ENCODE measurements at places on chromosomes 7 and 10. TPM values are rescaled to one million over a fixed set of nuclear protein-coding genes. Genes with fewer than 3 reads are reported as not detected.

The ZNF365 gene
- 1.6 TPM for total RNA-seq

The WIPF3 gene
- total RNA-seq, result 0.33 TPM

The AGAP4 gene
- 6.0 TPM for total RNA-seq

DNA sequence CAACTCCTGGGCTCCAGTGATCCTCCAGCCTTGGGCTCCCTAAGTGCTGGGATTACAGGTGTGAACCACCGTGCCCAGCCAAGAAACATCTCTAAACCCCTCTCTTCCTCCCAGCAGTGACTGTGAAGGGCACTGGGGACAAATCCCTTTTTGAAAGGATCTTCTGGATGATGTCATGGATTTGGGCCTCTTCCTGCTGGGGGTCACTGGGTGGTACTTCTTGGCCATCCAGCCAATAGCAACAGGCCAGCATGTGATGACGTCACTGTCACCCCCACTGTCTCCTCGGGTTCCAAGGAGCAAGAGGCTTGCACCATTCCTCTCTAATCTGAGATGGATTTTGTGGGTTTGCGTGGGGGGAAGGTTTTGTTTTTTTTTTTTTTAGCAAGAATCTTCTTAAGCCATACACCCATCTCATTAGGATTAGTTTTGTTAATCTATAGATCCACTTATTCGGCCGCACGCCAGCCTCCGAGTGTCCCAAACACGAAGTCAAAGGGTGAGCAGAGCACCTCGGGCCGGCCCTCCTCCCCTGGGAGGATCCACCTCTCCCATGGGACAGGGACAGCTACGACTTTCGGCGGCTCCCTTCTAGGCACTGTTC is 29.4 kb upstream of the TNRC18 start:
- DNase-seq, result no peak

- no peak for DNase-seq
These were observed 253.1 kb downstream of the PTEN start for GRCh38 chr10:88116481-88116880.

DNA sequence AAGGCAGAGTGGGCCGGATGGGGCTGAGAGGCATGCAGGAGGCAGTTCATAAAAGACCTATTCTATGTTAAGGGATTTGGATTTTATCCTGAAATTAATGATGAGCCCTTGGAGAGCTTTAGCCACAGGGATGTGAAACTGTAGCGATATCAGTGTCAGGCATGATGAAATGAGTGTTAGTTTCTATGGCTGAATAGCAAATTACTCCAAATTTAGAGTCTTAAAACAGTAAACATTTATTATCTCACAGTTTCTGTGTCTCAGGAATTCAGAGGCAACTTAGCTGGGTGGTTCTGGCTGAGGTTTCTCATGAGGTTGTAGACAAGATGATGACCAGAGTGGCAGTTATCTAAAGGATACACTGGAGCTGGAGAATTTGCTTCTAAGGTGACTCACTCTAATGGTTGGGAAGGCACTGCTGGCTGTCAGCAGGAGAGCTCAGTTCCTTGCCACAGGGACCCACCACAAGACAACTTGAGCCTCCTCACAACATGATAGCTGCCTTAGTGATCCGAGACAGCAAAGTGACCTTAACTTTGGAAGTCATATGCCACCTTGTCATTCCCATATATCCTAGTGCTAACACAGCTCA is 36.7 kb upstream of the SFTPD start:
- DNase-seq, result no peak

DNA sequence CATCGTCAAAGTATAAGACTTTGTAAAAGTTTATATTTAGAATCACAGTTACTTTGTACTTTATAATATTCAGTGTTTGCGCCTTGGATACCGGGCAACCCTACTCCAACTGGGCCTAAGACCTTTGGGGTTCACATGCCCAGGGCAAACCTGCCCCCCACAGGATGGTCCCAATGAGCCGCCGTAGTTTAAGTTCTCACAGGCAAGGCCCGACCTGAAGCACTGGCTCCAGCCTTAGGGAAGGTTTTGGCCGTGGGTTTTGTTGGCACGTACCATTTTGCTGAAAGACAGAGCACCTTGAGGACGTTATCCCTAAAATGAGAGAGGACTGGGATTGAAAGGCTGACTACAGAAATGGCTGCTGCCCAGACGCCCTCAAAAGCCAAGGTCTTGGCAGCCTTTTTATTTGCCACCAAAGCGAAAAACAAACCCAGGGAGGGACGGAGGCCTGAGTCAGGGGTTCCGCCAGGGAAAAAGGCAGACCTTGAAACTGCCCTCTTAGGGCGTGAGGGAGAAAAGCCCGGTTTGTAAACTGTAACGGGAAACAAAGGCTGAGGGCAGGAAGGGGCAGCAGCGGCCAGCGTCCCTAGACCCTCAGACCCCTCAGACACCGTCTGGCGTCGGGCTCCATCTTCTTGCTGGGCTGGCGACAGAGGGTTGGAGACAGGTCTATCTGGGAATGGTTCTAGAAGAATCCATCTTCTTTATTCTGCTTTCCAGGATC is at the start of gene CCDC172:
Gene CCDC172, plus strand, starts transcription at position 222 of the 724 bp plus-strand sequence. CDS start 564 bp downstream, outside the sequence.
- no peak for DNase-seq

GRCh38 chr7:47586925-47587324 is 5.0 kb upstream of the TNS3 start:
- DNase-seq, result no peak

GRCh38 chr7:43619213-43620012 is 36.5 kb downstream of the STK17A start:
- no peak for DNase-seq

DNA sequence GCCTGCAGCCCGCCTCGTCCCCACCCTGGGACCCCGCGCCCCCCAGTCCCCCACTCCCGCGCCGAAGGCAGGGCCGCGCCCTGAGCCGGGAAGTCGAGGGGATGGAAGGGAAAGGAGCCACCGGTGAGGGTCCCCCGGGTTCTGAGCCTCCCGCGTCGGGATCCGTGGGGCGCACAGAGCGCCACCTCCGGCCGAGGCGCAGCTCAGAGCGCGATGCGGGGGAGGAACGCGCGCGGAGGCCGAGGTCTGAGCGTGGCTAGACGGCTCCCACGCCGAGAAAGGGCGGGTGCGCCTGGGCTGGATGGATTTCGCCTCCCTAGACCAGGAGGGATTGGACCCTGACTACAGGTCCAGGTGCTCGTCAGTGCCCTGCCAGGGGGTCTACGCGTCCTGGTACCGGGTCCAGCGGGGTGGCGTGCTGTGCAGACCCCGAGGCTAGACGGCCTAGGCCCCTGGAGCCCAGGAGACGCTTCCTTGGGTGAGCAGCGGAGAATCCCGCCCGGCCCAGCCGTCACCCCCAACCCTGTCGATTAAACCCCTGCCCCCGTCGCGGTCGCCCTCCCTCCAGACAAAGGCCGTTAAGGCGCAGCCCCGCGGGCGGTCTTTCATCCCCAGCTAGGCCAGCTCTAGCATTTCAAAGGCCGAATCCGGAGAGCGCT is 986 bp upstream of the PDGFA start:
- DNase-seq, result peak; percentile 36

DNA sequence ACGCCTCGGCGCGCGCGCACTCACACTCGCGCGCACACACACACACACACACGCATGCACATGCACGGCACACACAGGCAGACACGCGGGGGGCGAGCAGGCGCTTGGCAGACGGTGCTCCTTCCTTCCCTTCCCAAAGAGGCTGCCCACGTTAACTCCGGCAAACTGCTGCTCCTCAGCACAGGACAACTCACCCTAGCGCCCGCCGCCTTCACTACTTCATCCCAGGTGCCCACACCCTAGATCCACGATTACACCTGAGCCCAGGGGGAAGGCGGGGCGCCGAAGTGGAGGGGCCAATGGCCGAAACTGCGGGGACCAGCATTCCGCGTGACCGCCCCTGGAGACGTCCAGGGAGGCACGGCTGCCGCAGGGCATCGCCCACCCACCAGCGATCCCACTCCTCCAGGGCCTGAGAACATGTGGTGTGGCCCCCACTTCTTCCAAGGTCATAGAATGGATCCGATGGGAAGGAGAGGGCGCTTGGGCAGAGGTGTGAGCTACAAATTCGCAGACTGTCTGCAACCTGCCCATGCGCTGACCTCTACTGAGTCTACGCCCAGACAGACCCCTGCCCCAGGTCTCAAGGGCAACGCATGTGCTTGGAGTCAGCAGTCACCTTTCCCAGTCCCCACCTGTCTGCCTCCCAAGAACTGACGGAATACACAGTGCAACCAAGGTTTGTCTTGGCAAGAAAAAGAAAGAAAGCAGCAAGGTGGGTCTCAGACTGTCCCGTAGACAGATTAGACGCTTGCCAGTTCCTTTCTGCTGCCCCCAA is 74.6 kb downstream of the CALN1 start:
- DNase-seq, result no peak
